ENCODE measurements at places on chromosomes 6 and 20. TPM values are rescaled to one million over a fixed set of nuclear protein-coding genes. Genes with fewer than 3 reads are reported as not detected.

TBXT gene
- total RNA-seq, result 0.13 TPM

DNA sequence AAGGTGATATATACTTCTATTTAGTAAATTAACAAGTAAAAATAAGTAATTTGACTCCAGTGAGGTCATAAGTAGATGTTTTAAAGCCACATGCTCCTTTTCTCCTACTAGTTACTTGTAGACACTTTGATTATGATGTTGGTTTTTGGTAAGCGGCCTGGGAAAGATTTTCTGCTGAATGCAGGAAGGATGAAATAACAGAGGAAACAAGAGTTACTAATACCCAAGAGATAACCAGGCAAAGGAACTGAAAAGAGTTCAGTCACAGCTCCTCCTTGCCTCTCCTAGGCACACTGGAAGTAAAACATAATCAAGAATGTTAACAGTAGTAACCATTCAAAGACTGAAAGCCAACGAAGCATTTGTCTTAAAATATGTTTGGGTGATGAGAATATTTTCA, 203.3 kb downstream of the RNGTT start:
- no peak for DNase-seq
- H3K4me3 ChIP-seq, result no peak overlapping the region
- no peaks in the 10 kb centered on the region for H3K36me3 ChIP-seq
- H3K27me3 ChIP-seq, result no peaks in the 10 kb centered on the region

GRCh38 chr6:157107915-157108651, 215.2 kb downstream of the TMEM242 start:
- H3K4me1 ChIP-seq, result peaks cover 8% of the 10 kb centered on the region
- no peak overlapping the region for H3K27ac ChIP-seq
- no peak overlapping the region for H3K4me3 ChIP-seq
- H3K36me3 ChIP-seq, result no peaks in the 10 kb centered on the region
- DNase-seq, result no peak

SYNJ2 gene
- total RNA-seq, result 22.7 TPM
